ENCODE measurements at places on chromosomes 5 and 9.

DNA sequence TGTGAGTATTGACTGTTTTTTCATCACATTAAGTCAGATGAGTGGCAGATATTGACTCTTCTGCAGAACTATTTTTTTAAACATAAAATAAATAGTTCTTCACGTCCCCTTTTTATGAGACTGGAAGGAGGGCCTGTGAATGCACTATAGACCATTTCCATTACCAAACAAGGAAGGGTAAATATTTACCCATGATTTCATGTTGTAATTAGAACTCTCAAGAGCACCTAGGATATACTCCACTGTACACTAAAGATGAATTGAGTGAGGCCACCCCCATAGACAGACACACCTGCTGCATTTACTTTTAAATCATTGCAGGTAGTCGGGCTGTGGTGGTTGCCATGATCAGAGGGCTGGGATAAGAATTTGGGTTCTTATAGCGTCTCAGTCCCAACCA is 22.6 kb downstream of the SLC36A1 start:
- DNase-seq: no peak

DNA sequence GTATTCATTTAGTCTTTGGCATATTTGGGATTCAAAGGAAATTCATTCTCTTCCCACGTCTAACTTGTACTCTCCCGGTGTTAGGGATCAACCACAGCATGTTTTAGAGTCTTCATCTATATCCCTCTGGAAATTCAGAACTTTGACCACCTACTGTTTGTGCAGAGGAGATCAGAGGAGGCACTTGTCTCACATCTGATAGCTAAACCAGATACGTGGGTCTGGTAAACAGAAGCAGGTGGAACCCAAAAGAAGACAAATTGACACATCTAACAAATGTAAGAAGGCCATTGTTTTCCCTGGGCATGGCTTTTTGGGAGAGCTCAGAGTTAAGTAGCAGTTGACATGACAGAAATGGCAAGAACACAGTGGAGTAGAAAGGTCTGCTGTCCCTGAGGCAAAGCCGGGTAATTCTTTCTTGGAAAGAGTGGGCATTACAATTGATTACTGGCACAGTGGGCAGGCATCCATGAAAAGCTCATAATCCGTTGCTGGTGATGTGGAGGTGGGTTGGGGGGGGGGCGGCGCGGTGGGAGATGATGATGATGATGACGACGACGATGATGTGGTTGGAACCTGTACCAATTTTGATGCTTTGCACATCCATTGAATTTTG is 27.5 kb downstream of the PIP5K1B start:
- DNase-seq: no peak

DNA sequence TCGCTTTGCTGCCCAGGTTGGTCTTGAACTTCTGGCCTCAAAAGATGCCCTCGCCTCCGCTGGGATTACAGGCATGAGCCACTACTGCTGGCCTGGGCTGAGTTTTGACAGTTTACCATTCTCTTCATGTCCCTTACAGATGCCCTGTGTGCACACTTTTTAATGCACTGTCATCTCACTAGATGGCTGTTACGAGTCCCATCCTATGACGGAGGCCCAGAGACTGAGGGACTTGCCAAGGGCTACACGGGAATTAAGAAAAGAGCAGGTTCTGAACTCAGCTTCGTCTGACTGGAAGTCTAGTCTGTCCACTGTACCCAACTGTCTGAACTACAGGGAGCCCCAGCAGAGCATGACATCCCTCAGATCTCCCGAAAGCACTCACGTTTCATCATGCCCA is 63.9 kb downstream of the ARHGEF37 start:
- DNase-seq: no peak

- DNase-seq: no peak
Observed at GRCh38 chr5:58898538-58898937, 315.7 kb downstream of the RAB3C start.

- DNase-seq: no peak
Observed at GRCh38 chr5:98483301-98483685, 290.2 kb upstream of the RGMB start.

DNA sequence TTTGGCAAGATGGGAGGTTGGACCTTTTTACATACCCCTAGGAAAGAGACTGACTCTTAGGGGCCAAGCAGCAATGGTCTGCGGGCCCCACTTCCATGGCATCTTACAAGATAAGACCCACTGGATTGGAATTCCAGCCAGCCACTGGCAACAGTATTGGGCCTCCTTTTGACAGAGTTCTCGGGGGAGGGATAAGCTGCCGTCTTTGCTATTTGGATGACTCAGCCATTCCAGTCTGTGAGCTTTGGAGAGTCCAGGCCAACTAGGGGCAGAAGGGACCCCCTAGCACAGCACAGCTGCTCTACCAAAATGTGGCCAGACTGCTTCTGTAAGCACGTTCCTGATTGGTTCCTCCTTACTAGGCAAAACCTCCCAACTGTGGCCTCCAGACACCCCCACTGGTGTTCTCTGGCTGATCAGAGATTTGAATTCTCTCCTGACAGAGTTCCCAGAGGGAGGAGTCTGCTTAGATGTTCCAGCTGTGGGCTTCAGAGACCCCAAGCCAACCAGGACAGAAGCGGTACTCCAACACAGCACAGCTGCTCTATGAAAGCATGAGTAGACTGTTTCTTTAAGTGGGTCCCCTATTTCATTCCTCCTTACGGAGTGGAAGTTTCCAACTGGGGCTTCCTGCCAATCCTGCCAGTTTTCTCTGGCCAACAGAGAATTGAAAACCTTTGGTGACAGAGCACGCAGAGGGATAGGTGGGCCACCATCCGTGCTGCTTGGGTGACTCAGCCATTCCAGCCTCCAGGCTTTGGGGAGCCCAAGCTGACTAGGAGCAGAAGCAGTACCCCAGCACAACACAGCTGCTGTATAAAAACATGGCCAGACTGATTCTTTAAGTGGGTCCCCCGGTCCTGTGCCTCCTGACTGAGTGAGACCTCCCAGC is 672.1 kb upstream of the RIOK2 start:
- no peak for DNase-seq

DNA sequence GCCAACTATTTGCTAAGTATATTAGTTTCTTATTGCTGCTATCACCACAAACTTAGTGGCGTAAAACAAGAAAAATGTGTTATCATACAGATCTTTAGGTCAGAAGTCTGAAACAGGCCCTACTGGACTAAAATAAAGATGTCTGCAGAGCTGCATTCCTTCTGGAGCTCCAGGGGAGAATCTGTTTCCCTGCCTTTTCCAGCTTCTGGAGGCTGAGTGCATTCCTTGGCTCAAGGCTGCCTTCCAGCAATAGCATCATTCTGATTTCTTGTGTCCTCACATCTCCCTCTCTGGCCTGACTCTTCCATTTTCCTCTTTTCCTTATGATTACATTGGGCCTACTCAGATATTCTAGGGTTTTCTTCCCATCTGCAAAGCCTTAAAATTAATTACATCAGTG is 15.9 kb downstream of the MAN2A1 start:
- no peak for DNase-seq

- DNase-seq: no peak
Observed at GRCh38 chr9:136107155-136107952, 11.3 kb downstream of the TMEM250 start.

- no peak for DNase-seq
Observed at GRCh38 chr9:87137718-87138117, 190.4 kb upstream of the GAS1 start.

- DNase-seq: no peak
Observed at GRCh38 chr5:41776435-41776834, 93.8 kb downstream of the OXCT1 start.

DNA sequence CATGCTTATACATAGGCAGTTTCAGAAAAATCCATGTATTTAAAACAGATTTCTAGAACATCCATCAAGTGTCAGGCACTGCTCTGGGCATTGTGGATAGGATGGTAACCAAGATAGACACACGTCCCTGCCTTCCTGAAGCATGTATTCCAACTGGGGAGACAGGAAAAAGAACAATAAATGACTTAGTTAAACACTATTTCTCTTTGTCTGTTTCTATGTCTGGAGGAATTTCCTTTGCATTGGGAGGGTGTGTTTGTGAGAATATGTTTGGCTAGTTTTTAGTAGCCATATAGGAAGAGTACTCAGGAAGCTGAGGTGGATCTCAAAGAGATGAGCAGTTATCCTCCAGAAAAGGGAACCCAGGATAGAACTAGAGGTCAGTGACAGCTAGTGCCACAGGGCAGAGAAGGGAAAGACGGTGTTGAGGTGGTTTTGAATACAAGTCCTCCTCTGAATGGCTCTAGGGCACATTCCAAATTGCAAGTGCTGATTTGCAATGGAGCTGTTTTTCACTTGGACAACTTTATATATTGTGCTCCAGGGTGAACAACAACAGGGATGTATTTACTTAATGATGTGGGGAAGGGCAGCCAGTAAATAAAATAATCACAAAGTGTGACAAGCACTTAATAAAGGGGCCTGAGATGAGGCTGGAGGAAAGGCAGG is 144.7 kb upstream of the SHB start:
- no peak for DNase-seq

DNA sequence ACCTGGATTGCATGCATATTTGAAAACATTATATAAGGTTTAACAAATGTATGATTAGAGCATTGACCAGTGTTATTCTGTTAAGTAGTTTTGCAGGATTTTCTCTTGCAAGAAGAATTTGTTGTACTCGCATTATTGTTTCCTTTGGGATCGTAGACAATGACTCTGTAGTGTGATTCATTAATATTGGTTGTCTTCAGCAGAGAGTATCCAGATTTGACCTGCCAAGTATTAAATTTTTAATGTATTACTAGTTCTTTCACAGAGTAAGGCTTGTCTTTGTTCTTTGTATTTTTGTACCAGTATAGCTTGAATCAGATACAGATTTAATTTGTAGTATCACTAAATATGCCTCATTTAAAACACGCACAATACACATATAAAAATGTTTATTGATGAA is 155.0 kb downstream of the PBX3 start:
- DNase-seq: no peak

GRCh38 chr5:57780306-57780960 is 297.8 kb upstream of the ACTBL2 start:
- DNase-seq: no peak

DNA sequence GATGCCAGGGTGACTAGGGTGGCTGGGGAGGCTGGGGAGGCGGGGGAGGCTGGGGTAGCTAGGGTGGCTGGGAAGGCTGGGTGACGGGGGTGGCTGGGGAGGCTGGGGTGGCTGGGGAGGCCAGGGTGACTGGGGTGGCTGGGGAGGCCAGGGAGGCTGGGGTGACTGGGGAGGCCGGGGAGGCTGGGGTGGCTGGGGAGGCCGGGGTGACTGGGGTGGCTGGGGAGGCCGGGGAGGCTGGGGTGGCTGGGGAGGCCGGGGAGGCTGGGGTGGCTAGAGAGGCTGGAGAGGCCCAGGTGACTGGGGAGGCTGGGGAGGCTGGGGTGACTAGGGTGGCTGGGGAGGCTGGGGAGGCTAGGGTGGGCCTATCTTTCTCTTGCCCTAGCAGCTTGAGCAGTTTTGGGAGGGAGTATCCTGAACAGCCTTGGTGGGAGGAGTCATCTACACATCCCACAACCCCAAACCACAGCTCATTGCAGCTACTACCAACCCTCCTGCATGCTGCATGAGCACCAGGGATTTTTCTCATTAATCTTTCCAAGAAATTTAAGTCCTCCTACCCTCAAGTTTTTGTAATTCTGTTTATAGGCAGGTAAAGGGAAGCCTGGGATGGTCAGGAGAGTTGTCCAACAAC is 203.2 kb upstream of the IRX1 start:
- DNase-seq: no peak

GRCh38 chr9:92774274-92774673 is 9.6 kb upstream of the BICD2 start:
- DNase-seq: no peak
